ENCODE measurements at places on chromosomes 2 and 18.
A peak's percentile ranks its signal among the peaks of the same experiment; 100 is the strongest.

DNA sequence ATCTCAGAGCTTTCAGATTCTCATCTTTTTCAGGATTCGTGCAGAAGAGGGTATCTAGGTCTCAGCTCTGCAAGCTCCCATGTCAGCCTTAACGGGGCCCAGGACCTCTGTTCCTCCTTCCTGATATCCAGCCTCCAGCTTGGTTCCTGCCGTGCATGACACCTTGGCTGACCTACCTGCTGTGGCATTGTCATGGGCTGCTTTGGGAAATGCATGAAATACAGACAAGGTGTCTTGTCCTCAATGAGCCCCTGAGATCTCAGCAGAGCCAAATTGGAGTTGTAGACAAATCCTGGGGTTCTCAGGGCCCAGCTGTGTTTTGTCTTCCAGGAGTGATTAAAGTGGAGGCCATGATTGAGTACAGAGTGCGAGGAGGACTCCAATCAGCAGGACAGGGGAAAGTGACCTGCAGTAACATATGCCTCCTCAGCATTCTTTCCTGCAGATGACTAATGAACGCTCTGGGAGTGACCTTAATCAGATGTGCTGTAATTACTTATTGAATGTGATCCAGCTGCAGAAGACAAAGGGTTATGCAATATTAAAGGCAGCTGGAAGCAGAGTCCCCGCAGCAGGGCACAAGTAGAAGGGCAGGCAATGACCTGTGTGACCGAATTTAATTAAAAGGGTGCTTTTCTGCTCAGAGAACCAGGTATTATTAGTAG, 141.1 kb downstream of the CCBE1 start:
- DNase-seq: peak; percentile 72

GRCh38 chr2:147501968-147502367, 342.9 kb upstream of the ACVR2A start:
- no peak for DNase-seq

GRCh38 chr2:214558341-214558740, 147.5 kb downstream of the VWC2L start:
- no peak for DNase-seq

DNA sequence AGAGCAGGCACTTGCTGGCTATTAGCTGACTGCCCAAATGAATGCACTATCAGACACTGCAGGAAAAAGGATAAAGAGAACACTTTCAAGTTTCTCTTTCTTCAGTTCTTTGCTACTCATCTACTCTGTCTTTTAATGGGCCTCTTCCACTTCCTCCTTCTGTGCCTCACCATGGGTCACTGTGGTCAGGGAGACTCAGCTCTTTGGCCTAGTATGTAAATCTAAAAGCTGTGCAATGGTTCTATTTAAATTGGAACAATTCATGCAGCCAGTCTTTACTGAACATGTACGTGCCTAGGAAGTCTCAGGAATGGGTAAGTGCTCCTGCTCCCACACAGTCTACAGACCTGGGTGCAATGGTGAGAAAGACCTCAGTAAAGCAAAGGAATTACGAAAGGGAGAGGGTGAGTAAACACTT, 79.1 kb upstream of the DNMT3A start:
- DNase-seq: no peak

- no peak for DNase-seq
These were observed 4.7 kb upstream of the MYCN start for GRCh38 chr2:15935675-15936074.

DNA sequence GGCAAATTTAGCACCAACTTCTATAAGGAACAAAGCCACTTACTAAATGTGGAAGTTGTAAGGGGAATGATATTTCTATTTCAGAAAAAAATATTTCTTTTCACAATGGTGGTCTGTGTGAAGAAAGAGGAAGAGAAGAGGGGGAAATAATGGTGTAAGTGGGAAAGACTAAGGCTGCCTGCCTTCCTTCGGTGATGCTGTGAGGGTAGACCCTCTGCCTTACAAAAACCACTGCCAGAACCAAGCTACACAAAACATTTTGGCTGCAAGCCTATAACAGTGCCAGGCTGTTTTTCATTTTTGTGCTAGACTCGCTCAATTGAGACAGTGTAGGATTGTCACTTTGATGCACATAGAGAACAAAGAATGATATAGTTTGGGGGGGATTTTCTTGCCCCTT, 286.6 kb downstream of the ZEB2 start:
- DNase-seq: no peak

GRCh38 chr18:28736951-28737350, 560.0 kb upstream of the CDH2 start:
- DNase-seq: no peak

DNA sequence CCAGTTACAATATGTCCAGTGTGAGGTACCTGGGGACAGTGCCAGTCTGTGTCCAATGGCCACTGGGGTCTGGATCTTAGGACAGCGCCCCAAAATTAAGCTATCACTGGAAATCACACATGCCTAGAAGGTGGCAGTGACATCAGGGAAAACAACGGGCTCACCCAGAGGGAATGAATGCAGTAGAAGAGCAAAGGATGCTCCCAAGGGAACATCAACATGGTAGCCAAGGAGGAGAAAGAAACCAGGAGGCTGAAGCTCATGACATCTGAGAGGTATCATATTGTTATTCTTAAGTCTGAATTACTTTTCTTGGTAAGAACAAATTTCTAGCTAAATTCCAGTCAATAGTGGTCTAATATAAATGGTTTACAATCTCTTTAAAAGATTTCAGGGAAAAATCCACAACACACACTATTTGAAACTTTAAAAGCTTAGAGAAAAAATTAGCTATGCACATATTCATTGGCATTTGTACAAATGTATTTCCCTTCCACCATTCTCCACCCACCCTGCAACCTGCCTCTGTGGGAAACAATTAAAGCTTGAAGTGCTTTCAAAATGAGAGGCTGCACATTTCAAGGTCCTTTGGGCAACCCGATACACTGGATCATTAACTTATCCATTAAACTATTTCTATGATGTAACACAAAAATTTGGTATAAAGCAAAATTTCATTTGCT, 55.5 kb downstream of the SIGLEC15 start:
- DNase-seq: no peak

DNA sequence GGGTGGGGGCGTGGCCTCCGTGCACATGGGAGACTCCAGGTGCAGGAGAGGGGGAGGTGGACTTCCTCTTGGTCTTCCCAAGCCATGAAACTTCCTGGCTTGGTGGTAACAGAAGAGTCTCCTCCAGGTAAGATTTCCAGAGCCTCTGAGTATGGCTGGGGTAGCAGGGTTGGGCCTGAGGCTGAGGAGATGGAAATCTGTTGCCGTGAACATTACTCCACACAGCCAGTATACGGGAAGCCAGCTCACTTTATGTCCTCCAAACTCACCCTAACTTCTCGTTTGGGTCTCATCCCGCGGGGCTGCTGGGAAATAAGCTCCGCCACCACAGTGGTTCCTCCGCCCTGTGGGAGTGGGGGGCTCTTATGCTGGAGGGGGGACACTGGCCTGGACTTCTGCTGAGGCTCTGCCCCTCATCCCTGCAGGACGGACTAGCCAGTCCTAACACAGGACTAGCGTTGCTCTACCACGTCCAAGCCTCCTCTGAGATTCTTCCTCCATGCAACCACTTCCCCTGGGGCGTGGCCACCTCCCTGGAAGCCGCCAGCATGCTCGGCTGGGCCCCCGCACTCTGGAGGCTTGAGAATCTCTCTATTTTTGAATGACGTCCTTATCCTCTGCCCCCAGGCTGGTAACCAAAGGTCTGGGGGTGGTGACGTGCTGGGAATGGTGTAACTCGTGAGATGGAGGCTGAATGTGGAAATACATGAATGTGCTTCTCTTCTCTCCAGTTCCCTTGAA, 777 bp upstream of the RAB17 start:
- DNase-seq: no peak

DNA sequence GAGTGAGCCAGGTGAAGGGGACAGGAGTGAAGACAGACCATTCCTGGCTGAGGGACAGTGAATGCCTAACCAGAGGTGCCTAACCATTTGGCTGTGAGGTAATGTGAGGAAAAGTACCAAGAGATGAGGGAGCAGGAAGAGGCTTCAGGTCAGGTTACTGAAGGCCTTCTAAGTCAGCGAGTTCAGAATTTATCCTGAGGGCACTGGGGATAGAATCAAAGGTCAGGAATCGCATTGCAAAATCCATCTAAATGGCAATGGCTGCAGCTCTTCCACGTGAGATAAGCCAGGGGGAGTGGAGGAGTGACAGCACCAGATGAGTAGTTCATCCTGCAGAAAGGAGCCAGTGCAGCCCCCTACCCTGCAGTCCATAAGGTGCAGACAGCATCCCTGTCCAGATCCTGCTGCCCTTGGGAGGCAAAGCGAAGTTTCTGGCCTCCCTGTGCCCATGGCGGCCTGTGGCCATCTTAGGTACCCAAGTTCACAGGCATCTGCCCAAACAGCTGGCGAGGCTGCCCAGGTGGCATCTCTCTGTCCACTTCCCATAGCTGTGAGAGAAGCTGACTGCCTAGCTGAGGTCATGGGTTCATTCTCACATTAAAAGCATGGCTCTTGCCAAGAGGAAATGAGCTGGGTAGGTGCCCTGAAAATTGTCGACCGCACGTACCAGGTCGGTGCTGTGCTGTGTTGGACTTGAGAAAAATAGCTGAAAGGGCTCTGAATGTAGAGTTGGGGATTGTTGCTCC, 49.5 kb downstream of the CYP27C1 start:
- DNase-seq: no peak

DNA sequence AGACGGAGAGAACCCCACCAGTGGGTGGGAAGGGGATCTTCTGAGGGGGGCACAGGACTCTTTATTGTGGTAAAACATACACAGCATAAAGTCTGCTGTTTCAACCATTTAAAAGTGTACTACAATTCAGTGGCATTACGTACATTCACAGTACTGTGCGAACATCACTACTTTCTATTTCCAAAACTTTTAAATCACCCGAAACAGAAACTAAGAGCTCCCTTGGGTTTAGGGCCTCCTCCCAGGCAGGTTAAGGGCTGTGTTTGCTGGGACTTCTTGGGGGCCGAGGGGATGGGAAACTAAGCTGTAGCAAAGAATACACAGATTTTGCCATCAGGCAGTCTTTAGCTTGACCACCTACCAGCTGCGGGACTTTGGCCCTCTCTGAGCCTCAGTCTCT, 242.0 kb downstream of the HAUS1 start:
- no peak for DNase-seq

DNA sequence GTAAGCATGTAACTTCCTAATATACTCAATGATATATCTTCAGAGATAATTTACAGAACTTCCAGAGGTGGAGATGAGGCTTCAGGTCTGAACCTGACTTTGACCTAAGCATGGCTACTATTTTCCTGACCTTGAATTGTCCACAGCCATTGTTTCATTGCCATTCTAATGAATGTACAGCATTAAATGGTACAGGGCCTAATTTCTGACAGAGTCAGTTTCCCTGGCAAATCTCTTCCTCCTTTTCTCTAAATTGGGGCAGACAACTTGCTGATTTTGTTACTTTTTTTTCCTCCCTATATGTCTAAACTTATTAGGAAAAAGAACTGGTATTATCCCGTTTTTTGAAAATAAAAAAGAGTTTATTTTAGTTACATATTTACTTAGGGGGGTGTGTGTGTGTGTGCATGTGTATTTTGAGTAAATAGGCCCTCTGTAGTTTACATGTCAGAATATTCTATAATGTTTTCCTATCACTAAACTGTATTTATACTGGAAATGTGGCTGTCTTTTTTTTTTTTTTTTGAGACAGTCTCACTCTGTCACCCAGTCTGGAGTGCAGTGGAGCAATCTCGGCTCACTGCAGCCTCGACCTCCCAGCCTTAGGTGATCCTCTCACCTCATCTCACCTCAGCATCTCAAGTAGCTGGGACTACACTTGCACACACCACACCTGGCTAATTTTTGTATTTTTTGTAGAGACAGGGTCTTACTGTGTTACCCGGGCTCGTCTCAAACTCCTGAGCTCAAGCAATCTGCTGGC, 43.3 kb upstream of the SCN9A start:
- no peak for DNase-seq

DNA sequence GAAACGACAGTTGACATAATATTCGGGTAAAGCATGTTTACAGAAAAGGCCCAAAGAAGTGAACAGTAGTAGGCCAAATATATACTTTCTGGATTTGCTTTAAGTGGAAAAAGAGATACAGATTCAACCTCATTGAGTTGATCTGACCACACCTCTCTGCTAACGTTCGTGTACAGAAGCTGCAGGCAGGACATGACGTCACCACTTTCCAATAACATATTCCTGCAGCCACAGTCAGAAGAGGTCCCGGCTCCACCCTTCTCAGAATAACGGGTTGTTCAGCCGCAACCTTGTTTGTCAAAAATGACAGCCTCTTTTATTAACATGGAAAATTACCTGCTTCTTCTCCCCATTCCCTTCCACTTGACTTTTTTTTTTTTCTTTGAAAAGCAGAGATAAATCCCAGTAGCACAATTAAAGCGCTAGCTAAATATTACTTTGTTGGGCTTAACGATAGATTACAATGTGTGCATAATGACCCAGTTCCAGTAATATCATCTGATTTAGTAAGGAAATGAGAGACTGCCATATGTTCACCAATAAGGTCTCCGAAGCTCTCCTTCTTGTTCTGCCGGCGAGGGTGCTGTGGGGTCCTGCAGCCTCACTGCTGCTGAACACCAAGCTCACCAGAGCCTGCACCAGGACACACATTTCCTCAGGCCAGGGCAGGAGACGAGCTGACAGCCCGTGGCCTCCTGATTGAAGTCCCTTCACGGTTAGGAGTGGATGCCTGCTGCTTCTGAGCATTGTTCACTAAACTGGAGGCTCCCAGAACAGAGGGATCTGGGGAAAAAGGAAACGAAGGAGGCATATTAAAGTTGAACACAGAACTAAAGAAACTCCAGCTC, 451.0 kb upstream of the SALL3 start:
- DNase-seq: peak; percentile 60

- peak; percentile 16 for DNase-seq
These were observed 9.1 kb upstream of the AP1S3 start for GRCh38 chr2:223846515-223846914.

- no peak for DNase-seq
These were observed 34.9 kb downstream of the SMC6 start for GRCh38 chr2:17718689-17719088.

- peak; percentile 64 for DNase-seq
These were observed 34.4 kb upstream of the TRAPPC8 start for GRCh38 chr18:31977270-31977872.

GRCh38 chr2:126616606-126617069, 39.3 kb upstream of the GYPC start:
- peak; percentile 64 for DNase-seq

GRCh38 chr18:41126541-41127235, 828.3 kb upstream of the PIK3C3 start:
- no peak for DNase-seq

DNA sequence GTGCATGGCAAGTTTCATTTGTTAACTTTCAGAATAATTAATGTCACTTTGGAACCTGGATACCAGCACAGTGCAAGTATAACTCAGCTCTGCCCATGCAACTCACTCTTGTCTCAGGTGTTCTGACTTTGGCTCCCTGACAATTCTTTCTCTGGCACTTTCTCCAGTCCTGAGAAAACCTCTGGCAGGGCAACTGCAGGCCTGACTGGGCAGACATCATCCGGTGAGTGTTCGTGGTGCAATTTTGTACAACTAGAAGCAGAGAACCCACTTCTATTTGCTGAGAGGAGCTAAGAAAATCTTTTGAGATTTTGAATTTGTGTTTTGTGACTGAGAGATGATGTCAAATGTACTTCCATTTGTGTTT, 143.0 kb downstream of the AQP4 start:
- DNase-seq: no peak

Measured in eye (tissue), 1 donor.